A549 treated with Mapracorat at 1 μM for 4 hours (cell line): ENCODE measurements at places on chromosomes 12 and 14. TPM values are rescaled to one million over a fixed set of nuclear protein-coding genes. Genes with fewer than 3 reads are reported as not detected.

Gene KLRK1
- total RNA-seq = 0.07 TPM in 1 of 5 replicates, not detected in the others

Gene CCDC175
- total RNA-seq = not detected in 5 replicates

Gene RNF212B
- total RNA-seq = not detected in 5 replicates

Gene RFC5
- 36.8 to 43.4 TPM (median 38.0 TPM) in 5 replicates for total RNA-seq

Gene ACACB
- total RNA-seq = 8.3 to 11.6 TPM (median 9.2 TPM) in 5 replicates

Gene BEGAIN
- total RNA-seq = 5.9 to 9.6 TPM (median 7.4 TPM) in 5 replicates

Gene ABCC9
- total RNA-seq = 0.01 to 0.08 TPM in 2 of 5 replicates, not detected in the others

Gene FITM1
- total RNA-seq = 0.13 to 0.19 TPM in 2 of 5 replicates, not detected in the others

Gene PIGH
- total RNA-seq = 14.5 to 22.5 TPM (median 18.1 TPM) in 5 replicates

Gene FOXA1
- total RNA-seq = 5.7 to 9.3 TPM (median 7.6 TPM) in 5 replicates

Gene ACSM4
- not detected in 5 replicates for total RNA-seq

Gene FAM186B
- 0.07 to 0.23 TPM (median 0.15 TPM) in 5 replicates for total RNA-seq

Gene CFAP54
- 0.59 to 1.6 TPM (median 1.4 TPM) in 5 replicates for total RNA-seq

Gene DYRK4
- 41.3 to 51.6 TPM (median 43.9 TPM) in 5 replicates for total RNA-seq

Gene CAPZA3
- not detected in 5 replicates for total RNA-seq

Gene CEBPE
- not detected in 5 replicates for total RNA-seq

Gene EPYC
- not detected in 5 replicates for total RNA-seq

Gene SAMD15
- 1.6 to 2.5 TPM (median 1.9 TPM) in 5 replicates for total RNA-seq

Gene RBMS2
- total RNA-seq = 9.4 to 18.3 TPM (median 11.8 TPM) in 5 replicates

Gene LRTM2
- total RNA-seq = 0.05 TPM in 1 of 5 replicates, not detected in the others

Gene SYNJ2BP
- total RNA-seq = 8.1 to 12.8 TPM (median 9.7 TPM) in 5 replicates

Gene ADAMTS20
- total RNA-seq = not detected in 5 replicates

Gene TTC6
- 0.15 to 0.47 TPM (median 0.31 TPM) in 5 replicates for total RNA-seq

Gene PRR4
- total RNA-seq = 0.76 to 3.1 TPM (median 2.0 TPM) in 5 replicates

Gene RGS6
- total RNA-seq = not detected in 5 replicates

Gene CLEC12A
- not detected in 5 replicates for total RNA-seq

Gene HOXC5
- total RNA-seq = 0.33 to 0.82 TPM (median 0.64 TPM) in 5 replicates

Gene MMP17
- total RNA-seq = 6.6 to 12.6 TPM (median 10.1 TPM) in 5 replicates

Gene EPS8
- 44.5 to 55.7 TPM (median 50.8 TPM) in 5 replicates for total RNA-seq

Gene NPFF
- total RNA-seq = not detected in 5 replicates

Gene TAS2R50
- not detected in 5 replicates for total RNA-seq

Gene SARNP
- total RNA-seq = 91.7 to 148 TPM (median 94.8 TPM) in 5 replicates

Gene HEATR5A
- total RNA-seq = 13.0 to 20.3 TPM (median 18.3 TPM) in 5 replicates

Gene KRT79
- total RNA-seq = 0.08 to 0.10 TPM in 2 of 5 replicates, not detected in the others

Gene UNG
- 84.7 to 90.1 TPM (median 86.5 TPM) in 5 replicates for total RNA-seq

Gene GARIN6
- not detected in 5 replicates for total RNA-seq

Gene SDR9C7
- 0.15 TPM in 1 of 5 replicates, not detected in the others for total RNA-seq

Gene RFX4
- total RNA-seq = not detected in 5 replicates

Gene FOXN3
- total RNA-seq = 3.2 to 6.0 TPM (median 4.8 TPM) in 5 replicates

Gene SERPINA9
- total RNA-seq = not detected in 5 replicates

Gene PRKCH
- total RNA-seq = 4.5 to 5.9 TPM (median 5.4 TPM) in 5 replicates

Gene GRIP1
- 1.4 to 2.6 TPM (median 1.6 TPM) in 5 replicates for total RNA-seq

Gene ENDOU
- not detected in 5 replicates for total RNA-seq

Gene LRRC10
- total RNA-seq = not detected in 5 replicates

Gene CCDC38
- total RNA-seq = 0.07 to 0.11 TPM (median 0.09 TPM) in 5 replicates

Gene TC2N
- total RNA-seq = 0.80 to 0.86 TPM (median 0.81 TPM) in 5 replicates

Gene AICDA
- total RNA-seq = 0.07 to 0.48 TPM (median 0.14 TPM) in 5 replicates

Gene KRT72
- total RNA-seq = not detected in 5 replicates

Gene DAO
- not detected in 5 replicates for total RNA-seq

Gene LRFN5
- not detected in 5 replicates for total RNA-seq

Gene STAC3
- 0.27 to 0.61 TPM (median 0.58 TPM) in 5 replicates for total RNA-seq

Gene GLT8D2
- total RNA-seq = 0.19 to 0.28 TPM (median 0.22 TPM) in 5 replicates

Gene PPP1R1A
- total RNA-seq = 0.09 to 0.20 TPM (median 0.12 TPM) in 3 of 5 replicates, not detected in the others

Gene ACTN1
- 179 to 208 TPM (median 192 TPM) in 5 replicates for total RNA-seq

Gene PRIMA1
- 0.28 to 0.47 TPM (median 0.32 TPM) in 5 replicates for total RNA-seq

Gene SCN8A
- 1.2 to 1.9 TPM (median 1.8 TPM) in 5 replicates for total RNA-seq

Gene MEG3
- total RNA-seq = 39.9 to 63.4 TPM (median 53.8 TPM) in 5 replicates
